Eye (tissue), 1 donor: ENCODE measurements at places on chromosomes 1 and 21.

DNA sequence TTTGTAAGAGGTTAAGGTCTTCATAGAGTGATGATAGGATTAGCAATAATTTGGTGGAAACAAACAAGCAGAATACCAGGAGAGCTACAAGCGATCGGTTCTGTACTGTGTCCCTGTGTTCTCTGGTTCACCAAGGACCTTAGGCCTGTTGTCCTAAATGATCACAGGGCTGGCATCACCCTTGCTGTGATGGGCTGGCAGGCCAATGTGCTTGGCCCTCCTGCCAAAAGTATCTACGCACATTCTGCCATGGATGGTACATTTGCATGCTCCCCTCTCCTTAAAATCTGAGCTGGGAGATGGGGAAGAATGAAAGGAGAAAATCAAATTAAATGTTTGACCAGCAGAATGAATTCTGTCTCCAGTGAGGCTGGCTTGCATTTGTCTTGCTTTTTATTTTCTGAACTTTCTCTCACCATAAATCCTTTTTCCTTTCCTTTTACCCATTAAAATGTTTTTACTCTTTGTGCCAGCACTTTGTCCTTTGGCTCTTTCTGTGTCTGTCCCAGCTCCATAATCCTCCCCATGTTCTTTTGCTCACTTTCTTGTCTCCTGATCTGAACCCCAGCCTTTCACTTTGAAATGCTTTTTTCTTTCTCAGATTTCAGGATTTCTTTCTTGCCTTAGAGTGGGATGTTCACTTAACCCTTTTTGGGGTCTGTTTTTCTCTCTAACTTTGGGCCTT is 51.7 kb downstream of the PBX1 start:
- peak; percentile 48 for DNase-seq

DNA sequence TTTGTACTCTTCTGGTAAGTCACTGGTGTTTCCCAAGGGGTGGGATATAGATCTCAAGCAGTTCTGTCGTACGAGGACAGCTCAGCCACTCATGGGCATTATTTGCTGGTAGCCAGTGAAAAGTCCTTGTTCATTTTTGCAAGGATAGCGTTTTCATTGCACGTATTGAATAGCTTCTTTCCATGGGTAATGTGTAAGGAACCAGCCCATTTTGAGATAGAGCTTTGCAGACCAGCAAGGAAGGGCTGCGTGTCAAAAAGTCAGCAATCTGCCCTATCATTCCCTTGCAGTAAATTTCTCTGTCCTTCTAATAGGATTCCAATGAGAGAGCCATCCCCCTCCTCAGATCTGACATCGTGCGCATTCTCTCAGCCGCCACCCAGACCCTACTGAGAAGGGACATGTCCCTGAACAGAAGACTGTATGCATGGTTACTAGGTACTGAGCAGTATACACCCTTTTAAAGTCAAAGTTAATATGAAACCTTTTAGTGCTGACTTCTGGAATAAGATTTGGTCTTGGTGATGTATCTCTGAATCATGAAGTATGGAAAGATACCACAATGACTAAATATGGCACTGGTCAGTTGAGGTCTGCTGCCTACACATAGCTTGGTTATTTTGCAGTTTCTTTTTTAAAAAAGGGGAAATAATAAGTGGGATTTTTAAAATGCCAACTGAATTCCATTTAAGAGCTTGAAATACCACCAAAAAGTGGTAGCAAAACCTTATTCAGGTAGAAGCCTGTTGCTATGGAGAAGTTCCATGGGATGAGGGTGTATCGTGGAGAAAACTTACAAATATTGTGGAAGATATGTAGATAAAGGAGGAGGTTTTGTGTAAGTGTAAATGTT is 55.3 kb downstream of the DOP1B start:
- no peak for DNase-seq

- DNase-seq = no peak
Observed at GRCh38 chr1:183586926-183587325, 3.3 kb downstream of the NCF2 start.

- DNase-seq = no peak
Observed at GRCh38 chr1:119652587-119652986, 4.5 kb upstream of the ZNF697 start.
